Mammary epithelial cell (primary cell): ENCODE measurements at places on chromosomes 7 and 10. TPM values are rescaled to one million over a fixed set of nuclear protein-coding genes. Genes with fewer than 3 reads are reported as not detected.

Gene FEZF1
- not detected for polyA plus RNA-seq

DNA sequence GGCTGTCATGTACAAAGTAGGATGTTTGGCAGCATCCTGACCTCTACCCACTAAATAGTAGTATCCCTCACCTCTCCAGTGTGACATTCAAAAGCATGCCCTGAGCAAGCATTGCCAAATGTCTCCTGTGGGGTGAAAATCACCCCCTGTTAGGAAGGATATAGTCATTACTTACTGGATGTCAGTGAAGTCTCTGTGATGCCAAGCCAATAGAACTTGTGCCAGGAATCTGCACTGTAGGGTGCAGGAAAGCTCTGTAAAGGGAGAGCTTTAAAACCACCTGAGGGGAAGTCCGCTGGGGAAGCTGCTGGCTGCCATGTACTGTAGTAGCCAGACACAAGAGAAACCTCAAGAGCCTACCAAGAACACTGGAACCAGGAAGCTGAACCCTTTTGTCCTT, 170.7 kb upstream of the DKK1 start:
- no peak for DNase-seq

DNA sequence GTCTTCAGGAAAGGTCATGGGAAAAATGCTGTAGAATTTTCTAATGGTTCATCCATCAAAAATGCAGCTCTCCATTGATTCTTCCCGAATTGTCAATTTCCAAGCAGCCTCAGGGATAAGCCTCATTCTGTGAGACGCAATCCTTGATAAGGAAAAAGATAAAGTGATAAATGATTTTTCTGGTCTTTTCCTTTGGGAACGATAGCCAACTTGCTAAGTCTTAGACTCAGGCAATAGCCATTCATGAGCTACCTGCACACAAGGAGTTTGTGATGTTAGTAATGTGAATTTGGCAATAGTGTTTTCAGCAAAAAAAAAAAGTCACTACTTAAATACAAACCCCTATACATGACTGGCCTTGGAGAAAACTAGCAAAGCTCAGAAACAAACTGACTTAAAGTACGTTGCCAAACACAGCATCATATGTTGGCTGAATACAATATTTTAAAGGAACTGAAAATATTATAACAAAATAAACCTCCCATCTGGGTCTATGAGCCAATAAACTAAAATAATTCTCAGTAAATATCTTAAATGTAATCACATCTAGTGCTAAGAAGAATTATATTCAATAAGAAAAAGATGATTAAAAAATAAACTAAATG, 75.5 kb downstream of the KLF6 start:
- no peak for DNase-seq

Gene LRRC4
- 0.16 TPM for polyA plus RNA-seq

DNA sequence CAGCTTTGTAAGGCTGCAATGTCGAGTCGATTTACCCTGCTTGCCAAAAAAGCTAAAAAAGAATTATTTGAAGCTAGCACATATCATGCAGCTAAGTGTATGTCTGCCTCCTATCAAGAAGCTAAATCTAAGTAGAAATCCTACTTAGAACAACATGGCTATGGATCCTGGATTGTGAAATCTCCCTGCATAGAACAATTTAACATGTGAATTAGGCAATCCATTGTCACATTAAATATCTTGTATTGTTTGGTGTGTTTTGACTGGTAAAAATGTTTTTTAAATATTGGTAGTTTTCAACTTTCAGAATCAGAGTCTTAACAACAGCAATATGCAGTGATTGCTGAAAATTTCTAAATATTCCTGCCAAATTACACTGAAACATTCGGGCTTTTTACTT, 73.3 kb downstream of the SKIDA1 start:
- no peak for DNase-seq

DNA sequence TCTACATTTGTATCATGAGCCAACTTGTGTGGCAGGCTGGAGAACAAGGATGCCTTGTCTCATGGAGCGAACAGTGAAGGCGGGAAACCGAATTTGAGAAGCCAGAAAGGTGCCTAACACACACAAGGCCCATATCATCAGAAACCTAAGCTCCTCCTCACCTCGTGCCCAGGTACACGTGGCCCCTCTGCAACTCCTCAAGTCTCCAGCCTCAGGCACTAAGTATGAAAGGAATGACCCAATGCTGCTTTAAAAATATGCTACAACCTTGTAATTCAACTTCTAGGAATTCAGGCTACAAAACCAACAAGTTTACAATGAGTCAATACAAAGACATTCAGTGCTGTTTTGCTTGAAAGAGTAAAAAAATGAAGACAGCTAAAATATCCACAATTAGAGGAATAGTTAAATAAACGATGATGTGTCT, 95.7 kb downstream of the CDK6 start:
- peak; percentile 94 for DNase-seq

DNA sequence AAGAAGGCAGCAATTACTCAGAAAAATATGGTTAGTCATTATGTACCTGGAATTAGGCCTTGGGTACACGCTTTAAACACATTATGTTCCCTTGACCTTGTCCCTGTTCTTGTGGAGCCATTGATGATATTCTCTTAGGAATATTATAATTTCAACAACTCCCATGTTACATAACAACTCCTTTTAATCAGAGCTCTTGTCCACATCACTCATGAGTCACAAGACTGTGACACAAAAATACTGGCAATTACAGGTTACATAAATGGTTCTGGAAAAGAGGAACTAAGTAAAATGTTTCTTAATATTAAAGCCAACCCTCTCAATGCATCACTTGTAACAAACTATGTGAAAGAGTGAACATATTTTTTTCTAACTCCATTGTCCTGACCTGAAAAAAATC, 143.8 kb upstream of the PCLO start:
- no peak for DNase-seq

DNA sequence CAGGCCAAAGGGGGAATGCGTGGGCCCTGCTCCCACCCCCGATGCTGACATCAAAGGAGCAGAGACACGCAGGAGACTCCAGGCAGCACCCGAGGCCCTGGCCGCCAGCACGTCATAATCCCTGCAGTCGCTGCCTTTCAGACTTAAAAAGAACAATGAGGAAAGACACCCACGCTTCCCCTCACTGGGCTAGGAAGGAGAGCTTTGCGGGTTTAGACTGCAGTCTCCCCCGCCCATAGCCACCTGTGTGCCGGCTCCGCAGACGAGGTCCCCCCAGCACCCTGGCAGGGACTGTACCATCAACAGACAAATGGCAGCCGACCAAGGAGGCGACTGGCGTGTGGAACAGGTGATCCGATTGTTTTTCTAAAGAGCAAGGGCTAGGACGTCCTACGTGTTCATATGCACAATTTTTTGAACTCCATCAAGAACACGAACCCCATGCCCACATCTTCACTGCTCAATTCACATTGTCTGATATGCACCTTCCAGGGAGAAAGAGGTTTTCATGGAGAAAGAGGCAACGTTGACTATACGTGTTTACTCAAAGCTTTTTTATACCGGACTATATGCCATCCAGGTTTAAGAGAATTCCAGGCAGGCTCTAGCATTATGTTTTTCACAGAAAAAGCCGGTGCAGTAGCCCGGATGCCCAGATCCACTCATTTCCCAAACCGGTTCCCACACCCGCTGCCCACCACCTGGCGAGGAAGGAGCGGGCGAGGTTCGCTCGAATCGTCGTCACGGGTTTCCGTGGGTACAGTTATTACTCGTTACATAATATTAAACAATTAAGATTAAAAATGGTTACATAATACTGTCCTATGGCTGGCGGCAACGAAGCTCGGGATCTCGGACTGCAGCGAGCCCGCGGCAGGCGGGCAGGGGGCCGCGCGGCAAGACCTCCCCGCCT, 1.1 kb downstream of the GRB10 start:
- no peak for DNase-seq

DNA sequence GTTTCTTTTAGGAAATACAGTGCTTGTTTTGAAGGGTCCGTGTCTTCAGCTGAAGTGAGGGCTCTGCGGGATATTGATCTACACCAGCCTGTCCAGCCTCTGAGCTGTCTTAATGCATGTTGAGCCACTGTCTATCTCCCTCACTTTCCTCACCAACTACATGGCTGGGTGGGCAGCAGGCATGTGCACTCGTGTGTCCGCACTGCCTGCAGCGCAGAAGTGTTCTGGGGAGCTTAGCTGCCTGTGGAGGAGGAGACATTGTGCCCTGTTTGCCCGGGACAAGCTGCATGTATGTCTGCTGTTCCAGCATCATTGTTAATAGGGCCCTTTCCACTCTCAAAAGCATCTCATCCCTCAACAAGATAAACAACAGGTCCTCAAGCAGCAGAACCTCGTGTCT, 133.1 kb upstream of the EEPD1 start:
- no peak for DNase-seq

GRCh38 chr7:78873117-78873516, 580.4 kb downstream of the MAGI2 start:
- no peak for DNase-seq

DNA sequence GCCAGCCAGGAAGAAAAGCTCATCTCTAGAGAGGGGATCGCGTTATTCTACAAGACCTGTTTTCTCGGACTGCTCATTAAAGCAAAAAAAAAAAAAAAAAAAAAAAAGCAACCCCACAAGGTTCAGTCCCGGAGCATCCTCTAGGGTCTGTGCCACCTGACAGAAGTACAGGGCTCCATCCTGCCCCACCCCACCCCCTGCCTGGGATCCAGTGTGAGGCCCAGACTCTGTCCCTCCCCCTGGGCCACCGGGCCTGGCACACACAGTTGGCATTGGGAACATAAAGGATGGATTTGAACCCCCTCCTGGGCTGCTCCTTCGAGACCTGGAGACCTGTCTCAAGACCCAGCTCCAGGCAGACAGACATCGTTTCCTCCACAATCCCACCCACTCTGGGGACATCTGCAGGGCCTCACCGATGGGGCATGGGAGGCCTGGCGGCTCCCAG, 688 bp downstream of the ORAI2 start:
- no peak for DNase-seq

Gene ARHGEF5
- polyA plus RNA-seq = 39.4 TPM

DNA sequence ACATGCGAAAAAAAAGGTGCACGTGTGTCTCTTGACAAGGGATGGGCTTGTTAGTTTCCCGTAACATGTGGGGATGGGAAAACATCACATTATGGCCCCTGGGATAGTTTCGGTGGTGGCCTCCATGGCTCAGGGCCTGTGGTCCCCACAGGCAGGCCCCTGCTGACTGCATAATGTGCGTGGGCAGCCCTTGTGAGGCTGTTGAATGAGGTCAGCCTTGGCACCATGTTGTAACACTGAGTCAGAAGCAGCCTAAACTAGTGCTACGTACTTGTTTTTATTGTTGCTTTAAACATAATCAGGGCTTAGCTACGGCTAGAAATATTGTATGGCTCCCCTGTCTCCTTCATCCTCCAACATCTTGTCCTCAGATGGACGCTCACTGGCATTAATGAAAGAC, 80.6 kb downstream of the BEND7 start:
- DNase-seq = peak; percentile 17

DNA sequence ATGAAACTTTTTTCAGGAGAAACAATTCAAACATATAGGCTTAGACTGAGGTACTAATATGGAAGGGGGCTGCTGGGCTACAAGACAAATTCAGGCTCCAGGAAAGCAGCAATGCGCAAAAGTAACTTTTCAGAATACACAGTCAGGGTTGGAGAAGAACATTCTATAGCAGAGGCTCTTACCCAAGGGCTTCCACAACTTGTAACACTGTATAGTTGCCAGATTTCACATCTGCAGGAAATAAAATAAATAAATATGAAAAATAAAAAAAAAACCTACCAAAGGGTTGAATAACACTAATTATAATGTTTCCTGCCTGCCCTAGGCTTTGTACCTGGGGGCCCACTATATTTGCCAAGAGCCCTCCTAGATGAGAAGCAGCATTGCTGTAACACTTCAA, 14.3 kb downstream of the MMS19 start:
- DNase-seq = no peak

Gene SORCS1
- polyA plus RNA-seq = not detected

- DNase-seq = no peak
These were observed 49.7 kb downstream of the TBC1D12 start for GRCh38 chr10:94451883-94452519.

GRCh38 chr10:49282879-49283341, 16.1 kb upstream of the C10orf71 start:
- DNase-seq = no peak

- no peak for DNase-seq
These were observed 44.2 kb downstream of the DLD start for GRCh38 chr7:107934991-107935770.

- DNase-seq = peak; percentile 37
These were observed 377.4 kb downstream of the HTR7 start for GRCh38 chr10:90480466-90480865.

Gene PPP1R3C
- 2.7 TPM for polyA plus RNA-seq

DNA sequence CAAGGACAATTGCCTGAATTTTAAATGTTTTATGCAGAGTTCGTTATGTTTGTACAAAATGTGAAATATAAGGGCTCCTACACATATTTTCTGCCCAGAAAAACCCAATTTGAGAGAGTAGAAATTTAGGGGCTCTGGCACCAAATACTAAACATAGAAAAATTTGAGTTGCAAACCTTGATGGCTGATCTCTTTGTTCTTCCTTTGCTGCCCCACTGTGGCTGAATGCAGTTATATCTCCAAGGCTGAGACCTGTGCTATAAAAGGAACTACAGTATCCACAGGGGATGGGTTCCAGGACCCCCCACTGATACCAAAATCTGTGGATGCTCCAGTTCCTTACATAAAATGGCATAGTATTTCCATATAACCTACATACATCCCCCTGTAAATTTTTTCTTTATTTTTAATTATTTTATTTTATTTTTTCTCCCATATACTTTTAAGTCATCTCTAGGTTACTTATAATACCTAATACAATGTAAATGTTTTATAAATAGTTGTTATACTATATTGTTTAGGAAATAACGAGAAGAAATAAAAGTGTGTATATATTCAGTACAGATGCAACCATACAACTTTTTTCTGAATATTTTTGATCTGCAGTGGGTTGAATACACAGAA, 22.5 kb downstream of the CFAP43 start:
- DNase-seq = peak; percentile 21

Gene DMBT1
- polyA plus RNA-seq = 1.1 TPM

- DNase-seq = no peak
These were observed 40.5 kb downstream of the NRBF2 start for GRCh38 chr10:63173468-63174232.

Gene CRYGN
- polyA plus RNA-seq = not detected

- DNase-seq = peak; percentile 98
These were observed 63.9 kb upstream of the GSDME start for GRCh38 chr7:24821045-24821753.

GRCh38 chr10:103044942-103045489, 126.9 kb downstream of the CNNM2 start:
- no peak for DNase-seq

Gene CYP2C9
- not detected for polyA plus RNA-seq

- no peak for DNase-seq
These were observed 7.3 kb upstream of the ABLIM1 start for GRCh38 chr10:114665406-114665805.

GRCh38 chr10:78829565-78829964, 239.2 kb upstream of the ZMIZ1 start:
- no peak for DNase-seq

Gene FBXL13
- 0.18 TPM for polyA plus RNA-seq

Gene SH2D4B
- polyA plus RNA-seq = 0.02 TPM

DNA sequence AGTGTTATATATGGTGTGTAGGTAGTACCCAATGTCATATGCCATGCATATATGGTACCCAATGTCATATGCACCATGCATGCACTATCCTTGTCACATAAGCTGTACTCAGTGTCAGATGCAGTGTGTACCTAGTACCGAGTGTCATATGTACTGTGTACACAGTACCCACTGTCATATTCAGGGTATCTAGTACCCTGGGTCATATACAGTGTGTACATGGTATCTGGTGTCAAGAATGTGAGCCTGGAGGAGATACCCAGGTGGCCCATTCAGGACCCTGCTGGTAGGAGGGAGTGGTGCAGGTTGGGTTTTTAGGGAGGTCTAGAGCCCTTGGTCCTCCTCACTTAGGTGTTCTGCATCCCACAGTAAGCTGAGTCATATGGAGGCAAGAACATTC, 1.8 kb downstream of the ZMYND11 start:
- peak; percentile 21 for DNase-seq
